ENCODE measurements at places on chromosomes 5 and 9.

DNA sequence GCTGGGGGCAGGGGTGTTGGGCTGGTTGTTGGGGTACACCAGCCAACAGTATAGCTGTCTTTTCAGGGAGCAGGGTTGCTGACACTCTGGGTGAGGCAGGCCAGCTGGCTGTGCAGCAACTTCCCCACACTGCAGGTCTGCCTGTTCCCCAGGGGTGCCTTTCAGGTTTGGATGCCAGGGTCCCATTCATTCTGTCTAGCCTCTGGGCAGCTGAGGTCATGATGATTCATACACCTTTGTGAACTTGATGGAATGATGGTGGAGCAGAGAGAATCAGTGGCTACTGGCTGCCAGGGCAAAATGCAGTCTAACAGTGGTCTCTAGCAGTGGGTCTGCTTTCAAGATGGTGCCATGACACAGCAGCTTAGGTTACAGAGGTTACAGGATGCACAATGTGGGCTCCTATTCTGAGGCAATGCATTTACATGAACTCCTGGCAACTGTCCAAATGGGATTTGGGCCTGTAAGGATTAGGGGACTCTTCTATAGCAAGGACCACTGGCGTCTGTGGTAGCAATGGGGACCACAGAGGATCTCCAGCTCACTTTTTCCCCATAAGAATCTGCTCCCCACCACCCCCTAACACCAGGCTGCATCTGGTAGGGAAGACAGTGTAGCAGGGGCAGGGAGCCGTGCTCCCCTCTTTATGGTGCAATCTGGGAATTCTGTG is 103.7 kb downstream of the FEM1C start:
- DNase-seq, result no peak

- no peak for DNase-seq
These were observed 19.0 kb downstream of the STOM start for GRCh38 chr9:121350993-121351561.

DNA sequence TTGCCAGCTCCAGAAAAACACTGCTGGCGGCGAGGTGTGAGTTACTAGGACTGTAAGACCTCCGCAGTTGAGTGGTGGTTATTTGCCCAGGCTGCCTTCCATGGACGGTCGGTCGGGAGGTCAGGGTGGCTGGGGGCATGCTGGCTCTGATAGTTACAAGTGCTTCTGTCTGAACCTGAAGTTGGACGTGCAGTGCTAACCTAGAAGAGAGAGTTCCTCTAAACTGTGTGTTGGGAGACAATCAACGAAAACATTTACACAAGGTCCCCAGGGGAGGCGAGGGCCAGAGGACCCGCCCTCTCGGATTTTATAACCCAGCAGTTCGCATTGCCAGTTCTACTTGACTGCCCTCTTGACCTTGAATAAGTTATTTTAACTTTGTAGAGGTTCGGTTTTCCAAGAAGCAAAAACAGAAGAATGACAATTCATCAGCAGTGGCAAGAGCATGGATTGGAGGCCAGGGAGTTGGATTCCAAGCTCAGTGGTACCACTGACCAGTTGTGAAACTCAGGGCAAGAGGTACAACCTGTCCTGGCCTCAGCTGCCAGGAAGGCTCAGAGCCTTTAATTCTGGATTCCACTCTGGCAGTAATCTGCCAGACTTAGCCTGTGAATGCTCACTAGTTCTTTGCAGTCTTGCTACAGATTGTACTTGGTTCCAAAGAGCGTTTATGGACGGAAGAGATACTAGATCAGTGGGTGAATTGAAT is 28.7 kb upstream of the PDE8B start:
- no peak for DNase-seq

DNA sequence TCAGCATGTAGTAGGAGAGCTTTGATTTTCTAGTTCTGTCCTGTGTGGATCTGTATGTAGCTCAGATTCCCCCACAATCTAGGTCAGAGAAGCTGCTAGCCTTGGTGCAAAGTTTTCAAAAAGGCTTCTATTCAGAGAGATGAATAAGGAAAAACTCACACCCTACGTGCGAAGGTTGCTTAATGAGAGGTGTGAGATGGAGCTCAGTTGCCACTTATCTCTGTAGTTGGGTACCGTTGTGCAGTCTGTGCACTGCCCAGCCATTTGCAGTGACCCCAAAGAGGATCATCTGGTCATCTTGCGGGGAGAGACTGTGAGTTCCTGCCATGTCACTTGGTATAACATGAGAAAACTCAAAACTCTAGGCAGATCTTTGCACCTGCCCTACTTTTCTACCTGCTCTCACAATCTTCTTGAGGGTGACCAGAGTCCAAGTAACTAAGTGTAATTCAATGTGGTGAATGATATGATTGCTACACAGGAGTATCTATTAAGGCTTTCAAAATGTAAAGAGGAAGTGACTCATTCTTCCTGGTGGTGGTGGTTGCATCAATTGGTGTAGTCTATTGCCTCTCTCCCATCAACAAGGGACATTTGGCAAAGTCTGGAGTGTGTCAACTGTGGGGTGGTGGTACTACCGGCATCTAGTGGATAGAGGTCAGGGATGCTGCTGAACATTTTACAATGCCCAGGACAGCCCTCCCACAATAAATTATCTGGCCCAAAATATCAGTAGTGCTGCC is 65.2 kb downstream of the TMC1 start:
- peak; percentile 41 for DNase-seq

GRCh38 chr5:122702524-122702875 is 72.4 kb upstream of the SNX2 start:
- DNase-seq, result no peak

- DNase-seq, result no peak
These were observed 4.8 kb upstream of the IER5L start for GRCh38 chr9:129182625-129183494.

DNA sequence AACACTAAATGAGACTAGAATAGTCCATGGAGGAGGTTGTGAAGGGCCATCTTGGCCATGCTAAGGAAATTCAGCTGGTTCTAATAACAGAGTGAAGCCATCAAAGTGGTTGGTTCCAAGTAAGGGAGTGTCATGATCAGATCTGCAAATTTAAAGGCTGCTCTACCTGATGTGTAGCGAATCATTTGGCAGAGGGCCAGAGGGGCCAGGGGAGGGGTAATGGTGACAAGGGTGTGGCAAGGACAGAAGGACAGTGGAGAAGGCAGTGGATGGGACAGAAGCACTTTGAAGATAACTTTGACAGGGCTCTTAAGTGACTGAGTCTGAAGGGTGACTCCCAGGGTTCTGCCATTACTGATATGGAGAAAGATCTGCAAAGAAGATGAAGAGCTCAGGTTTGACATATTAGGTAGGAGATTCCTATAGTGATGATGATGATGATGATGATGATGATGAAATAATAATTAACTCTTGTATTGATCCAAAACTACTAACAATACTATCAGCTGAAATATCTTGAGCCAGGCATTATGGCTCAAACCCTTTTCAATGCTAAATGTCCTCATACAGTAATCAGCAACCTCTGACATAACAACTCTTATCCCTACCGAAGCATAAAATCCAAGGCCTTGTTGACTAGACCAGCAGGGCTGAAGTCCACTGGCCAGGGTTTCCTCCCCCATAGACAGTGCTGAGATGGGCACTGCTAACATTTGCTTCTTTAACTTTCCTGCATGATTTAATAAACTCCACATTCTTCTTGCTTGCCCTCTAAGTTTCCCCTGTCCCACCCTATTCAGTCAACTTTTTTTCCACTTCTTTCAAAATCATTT is 20.0 kb downstream of the KIAA1191 start:
- no peak for DNase-seq

- DNase-seq, result no peak
These were observed 17.8 kb upstream of the C9orf72 start for GRCh38 chr9:27591093-27591492.

DNA sequence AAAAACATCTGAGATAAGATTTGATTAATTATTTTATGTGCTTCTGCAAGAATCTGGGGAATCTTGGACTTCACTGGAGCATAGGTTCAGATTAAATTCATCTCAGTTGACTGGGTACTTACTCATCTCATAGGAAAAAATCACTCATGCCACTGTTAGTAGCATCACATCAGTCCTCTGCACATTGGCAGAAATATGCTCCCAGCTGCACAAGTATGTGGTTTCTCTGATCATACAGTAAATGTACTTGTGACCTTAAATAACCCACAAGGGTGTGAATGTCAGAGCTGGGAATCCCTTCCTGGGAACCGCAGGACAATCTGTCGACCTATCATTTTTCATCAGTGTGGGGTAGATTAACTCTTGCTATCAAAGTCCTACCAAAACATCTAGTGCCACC is 203.7 kb upstream of the SLC24A2 start:
- no peak for DNase-seq

- no peak for DNase-seq
These were observed 54.7 kb downstream of the ANXA2R start for GRCh38 chr5:42985129-42986037.

DNA sequence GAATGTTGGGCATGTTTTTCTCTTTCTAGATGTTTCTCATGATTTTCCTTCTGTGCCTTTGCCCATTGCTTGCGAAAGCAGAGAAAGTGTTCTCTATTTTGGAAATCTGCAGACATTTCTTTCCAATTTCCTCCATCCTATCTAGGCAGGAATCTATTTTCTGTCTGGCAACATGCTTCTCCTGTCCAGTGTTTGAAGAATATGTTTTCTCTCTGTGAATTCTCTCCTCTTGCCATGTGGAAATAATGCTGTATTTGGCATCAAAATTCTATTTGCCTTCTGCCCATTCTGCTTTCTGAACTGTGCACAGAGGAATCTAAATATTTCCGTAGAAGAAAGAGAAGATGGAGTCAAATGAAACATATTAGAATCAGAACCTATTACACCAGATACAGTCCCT is 833.3 kb downstream of the CDH9 start:
- no peak for DNase-seq

GRCh38 chr5:73544429-73545402 is 20.7 kb downstream of the ANKRA2 start:
- no peak for DNase-seq

DNA sequence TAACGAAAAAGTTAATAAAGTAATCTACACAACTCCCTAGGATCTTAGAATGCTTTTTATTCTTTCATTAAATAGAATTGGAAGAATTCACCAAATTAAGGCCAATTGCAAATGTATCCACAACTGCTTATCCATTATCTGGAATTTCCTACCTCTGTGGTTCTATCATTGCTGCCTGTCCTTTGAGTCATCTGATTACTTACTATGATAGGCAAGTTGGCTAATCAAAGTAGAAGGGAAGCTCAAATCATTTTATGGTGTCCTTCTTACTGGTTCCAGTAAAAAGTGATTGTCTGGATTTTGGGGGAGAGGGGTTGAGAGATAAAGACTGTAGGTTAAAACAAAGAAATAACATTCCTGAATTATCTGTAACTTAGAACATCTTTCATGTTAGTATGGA is 161.4 kb upstream of the GNA14 start:
- no peak for DNase-seq

GRCh38 chr5:162474239-162474638 is 406.7 kb downstream of the GABRG2 start:
- DNase-seq, result no peak

- no peak for DNase-seq
These were observed 397.6 kb downstream of the RASEF start for GRCh38 chr9:82665324-82665723.

DNA sequence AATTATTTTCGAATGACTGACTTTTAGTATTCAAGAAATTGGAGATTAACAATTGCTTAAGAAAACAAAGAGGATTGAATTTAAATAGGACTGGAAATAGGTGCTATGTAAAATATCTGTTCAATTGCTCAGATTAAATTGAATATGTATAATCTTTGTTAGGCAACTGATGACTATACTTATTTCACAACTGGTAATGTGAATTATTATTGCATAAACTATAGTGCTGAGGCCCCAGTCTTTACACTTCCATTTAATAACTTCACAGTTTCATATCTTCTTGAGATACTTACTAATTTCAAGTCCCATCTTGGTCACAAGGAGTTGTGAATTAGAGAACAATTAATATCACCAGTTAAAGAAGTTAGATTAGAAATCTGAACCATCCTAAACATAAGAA is 16.7 kb downstream of the CEP78 start:
- no peak for DNase-seq

DNA sequence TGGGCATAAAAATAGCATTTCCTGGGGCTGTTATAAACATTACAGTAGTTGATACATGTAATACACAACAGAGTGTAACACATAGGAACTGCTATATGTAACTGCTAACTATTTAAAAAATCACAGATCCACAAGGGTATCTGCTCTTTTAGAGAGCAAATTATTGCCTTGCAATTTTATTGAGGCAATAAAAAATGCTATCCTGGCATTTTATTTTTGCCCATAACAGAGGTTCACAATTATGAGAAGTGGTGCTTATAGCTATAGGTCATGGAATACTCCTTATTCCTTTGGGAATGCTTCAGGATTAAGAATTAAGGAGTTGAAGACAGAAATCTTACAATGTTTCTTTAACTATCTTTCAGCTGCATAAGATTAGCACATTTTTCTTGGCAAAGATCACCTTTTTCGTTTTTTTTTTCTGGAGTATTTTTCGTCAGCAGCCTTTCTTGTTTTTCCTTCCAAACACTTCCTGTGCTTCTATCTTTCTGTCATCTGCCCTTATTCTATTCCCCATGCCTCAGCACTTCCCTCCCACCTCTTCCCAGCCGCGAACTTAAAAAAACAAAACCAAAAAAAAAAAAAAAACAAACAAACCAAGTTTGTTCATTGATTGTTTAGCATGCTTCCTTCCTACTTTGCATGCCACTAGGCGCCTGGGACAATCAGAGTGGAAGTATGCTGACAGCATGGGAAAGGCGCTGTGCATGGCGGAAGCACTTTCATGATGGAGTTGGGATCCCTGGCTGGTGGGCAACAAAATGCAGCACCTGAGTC is 264.2 kb downstream of the MAST4 start:
- DNase-seq, result no peak

DNA sequence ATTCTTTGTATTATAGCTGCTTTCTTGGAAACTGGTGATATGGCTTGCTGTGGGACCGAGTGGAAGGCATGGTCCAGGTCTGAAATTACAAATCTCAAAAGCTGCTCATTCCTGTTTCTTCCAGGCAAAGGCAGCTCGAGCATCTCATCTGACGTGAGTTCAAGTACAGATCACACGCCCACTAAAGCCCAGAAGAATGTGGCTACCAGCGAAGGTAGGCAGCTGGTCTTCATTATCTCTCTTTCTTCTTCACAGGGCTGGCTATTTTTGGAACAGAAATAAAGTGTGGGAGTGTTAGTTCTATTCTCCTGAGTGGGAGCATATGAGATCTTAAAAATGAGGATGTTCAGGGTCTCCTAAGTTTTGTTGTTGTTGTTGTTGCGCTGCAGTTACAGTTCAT is 115.9 kb downstream of the FBXL7 start:
- no peak for DNase-seq

GRCh38 chr5:175457466-175457865 is 13.5 kb upstream of the DRD1 start:
- DNase-seq, result no peak

DNA sequence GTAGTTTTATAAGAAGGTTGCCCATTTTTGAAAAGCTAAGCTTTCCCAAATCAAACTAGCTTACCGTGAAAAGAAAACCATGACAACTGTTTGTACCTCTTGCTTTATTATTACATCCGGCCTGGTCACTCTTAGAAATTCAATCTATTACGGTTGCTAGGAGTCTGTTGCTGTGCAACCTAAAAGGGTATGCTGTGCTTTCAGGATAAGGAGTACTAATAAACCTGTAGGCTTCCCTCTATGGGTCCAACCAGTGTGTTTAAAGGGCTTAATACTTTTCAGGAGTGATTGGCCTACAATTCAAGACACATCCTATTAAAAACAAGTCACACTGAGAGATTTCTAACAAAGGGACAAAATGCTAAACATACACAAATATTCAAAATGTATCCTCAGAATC is 27.1 kb downstream of the RFX3 start:
- DNase-seq, result no peak

GRCh38 chr9:134372581-134373267 is 46.5 kb downstream of the RXRA start:
- DNase-seq, result peak; percentile 25

Measured in CD4-positive, alpha-beta T cell treated with Interleukin-12 subunit alpha and Interleukin-12 subunit beta, for 1 hour (primary cell).